ENCODE measurements at places on chromosomes 11 and 22. TPM values are rescaled to one million over a fixed set of nuclear protein-coding genes. Genes with fewer than 3 reads are reported as not detected.

- DNase-seq = no peak
Observed at GRCh38 chr22:19808873-19809478, 45.7 kb downstream of the GNB1L start.

The CARD18 gene
- polyA plus RNA-seq = not detected

GRCh38 chr11:770642-771616 is 6.4 kb downstream of the GATD1 start:
- DNase-seq = no peak

- DNase-seq = no peak
Observed at GRCh38 chr11:119484741-119485605, 62.0 kb upstream of the THY1 start.

DNA sequence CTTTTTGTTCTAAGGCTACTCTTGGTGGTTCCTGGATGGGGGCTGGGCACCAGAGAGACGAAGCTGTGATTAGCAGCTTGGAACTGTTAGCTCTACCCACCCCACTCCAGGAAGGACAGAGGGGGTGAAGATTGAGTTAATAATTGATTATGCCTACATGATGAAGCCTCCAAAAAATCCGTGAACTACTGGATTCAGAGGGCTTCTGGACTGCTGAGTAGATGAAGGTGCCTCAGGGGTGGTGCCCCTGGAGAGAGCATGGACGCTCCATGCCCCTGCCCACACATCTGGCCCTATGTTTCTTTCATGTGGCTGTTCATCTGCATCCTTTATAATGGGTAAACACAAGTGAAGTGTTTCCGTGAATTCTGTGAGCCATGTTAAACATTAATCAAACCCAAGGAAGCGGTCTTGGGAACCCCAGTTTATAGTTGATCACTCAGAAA is 47.3 kb upstream of the CYP2D6 start:
- no peak for DNase-seq

The OR5P2 gene
- polyA plus RNA-seq = not detected

The SAA4 gene
- not detected for polyA plus RNA-seq

The ADORA2A gene
- 17.8 TPM for polyA plus RNA-seq

The SLN gene
- polyA plus RNA-seq = 92.3 TPM

DNA sequence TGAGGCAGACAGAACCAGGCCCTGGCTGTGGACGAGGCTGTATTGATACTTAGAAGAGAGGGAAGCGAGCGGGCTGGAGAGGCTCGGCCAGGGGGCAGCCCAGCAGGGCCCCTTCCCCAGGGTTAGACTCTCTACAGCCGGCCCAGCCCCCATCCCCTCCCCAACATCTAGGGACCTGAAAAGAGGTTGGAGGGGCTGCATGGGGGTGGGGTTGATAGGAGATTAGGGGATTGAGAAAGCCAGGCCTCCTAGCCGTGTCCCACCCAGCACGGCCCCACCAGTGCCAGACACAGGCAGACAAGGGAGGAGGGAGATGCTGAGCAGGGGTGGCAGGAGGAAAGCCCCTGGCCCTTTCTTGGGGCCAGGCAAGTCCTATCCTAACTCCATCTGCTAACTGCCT is 5.7 kb downstream of the LSP1 start:
- no peak for DNase-seq

DNA sequence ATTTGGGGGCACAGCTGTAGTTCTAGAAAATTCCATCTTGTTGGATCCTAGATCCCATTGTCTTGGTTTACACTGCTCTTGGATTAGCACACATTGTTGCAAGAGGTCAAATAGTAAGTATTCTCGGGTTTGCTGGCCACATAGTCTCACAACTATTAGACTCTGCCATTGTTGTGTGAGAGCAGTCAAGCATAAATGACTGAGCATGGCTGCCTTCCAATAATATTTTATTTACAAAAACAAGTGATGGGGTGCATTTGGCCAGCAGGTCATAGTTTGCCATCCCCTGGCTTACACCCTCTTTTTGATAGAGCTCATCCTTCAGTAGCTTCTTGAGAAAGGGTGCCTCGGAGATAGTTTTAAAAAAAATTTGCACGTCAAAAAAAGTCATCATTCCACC is 77.9 kb upstream of the ALX4 start:
- DNase-seq = no peak

DNA sequence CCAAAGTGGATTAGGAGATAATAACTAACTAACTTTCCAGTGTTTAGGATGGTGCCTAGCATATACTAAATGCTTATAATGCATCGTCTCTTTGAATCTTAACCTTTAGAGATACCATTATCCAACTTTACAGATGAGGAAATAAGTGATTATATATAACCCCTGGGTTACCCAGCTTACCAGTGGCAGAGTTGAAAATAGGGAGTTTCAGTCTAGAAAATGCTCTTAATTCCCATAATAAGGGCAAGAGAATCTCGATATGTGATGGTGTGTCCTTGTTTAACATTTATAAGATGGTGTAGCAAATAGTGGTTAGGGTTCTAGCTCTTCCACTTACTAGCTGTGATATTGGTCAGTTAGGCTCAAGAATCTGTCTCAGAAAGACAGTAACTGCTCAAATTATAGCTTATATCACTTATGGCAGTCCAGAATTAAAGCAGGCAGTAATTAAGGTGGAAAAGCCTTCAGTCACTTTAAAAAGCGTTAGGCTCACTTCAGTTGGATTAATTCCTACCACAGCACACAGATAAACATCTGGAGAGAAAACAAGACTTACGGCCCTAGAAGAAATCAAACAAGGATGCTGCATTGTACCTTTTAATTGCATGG is 6.3 kb downstream of the XBP1 start:
- DNase-seq = no peak

GRCh38 chr11:96187822-96188221 is 155.2 kb downstream of the MAML2 start:
- no peak for DNase-seq

The WBP2NL gene
- polyA plus RNA-seq = 2.5 TPM

The SLC2A11 gene
- 19.1 TPM for polyA plus RNA-seq

DNA sequence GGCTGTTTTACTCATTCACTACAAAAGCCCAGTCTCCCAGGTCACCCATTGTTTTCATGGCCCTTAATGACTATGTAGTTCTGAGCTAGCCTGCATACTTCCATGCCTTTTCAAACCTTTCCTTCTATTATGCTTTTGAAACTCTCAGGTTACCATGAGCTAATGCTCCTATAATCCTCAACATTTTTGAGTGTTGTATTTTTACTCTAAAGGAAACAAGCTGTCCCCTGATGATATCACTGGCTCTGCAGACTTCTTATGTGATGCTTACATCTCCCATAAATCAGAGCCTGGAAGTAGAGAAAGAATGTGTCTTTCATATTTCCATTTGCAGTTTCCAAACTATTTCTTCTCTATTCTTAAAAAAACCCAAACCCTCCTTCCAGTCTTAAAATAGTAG is 159.0 kb upstream of the RAG2 start:
- no peak for DNase-seq

DNA sequence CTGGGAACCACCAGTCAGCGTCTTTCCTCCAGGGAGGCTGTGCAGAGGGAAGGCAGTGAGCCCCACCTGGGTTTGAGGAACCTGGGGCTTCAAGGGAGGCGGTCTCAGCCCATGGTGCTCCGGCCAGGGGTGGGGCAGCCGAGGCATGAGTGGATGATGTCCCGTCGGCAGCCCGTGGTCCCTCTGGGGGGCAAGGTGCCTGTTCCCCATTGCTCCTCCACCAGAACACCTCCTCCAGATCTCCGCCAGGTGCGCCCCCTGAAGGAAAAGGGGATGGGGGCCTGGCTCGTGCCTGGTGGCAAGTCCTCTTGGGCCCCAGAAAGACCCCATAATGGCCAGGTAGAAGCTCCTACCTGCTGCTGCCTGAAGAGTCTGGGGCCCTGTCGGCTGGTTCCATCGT is 94.1 kb downstream of the KCNQ1 start:
- DNase-seq = no peak

DNA sequence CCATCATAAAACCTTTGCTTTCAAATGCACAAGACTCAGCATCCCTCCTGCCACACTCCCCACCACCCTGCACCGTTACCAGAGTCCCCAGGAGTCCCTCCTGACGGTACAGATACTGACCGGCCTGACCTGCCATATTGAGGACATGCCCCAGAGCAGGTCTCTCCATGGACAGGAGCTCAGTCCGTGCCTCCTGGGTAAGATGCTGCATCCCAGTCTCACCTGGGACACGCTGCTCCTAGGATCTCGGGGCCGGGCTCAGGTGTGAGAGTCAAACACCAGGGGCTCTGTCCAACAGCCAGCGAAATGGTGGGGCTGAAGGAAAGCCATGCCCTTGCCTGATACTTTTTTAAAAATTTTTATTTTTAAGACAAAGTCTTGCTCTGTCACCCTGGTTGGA is 328.3 kb downstream of the SHANK2 start:
- DNase-seq = no peak

The GUCY1A2 gene
- polyA plus RNA-seq = 29.9 TPM

The TTC36 gene
- polyA plus RNA-seq = 1.2 TPM

DNA sequence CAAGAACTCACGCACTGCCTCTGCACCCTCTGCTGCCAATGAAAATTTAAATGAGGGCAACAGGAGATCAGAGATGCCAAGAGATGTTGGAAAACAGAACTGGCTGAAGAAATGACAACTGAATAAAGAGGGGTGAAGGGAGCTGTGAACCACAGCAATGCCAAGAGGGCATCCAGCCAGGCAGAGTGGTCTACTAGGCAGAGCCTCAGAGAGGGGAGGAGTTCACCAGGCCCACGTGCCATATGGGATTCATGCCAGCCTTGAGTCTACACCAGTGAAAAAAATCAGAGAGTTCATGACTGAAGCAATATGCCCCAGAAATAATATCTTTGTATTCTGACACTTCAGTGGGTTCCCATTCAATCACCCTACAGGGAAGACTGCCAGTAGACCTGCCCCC is 4.4 kb downstream of the APOL2 start:
- DNase-seq = no peak

The NAP1L4 gene
- polyA plus RNA-seq = 144 TPM

GRCh38 chr11:62880231-62880802 is 379 bp upstream of the SLC3A2 start:
- DNase-seq = no peak

DNA sequence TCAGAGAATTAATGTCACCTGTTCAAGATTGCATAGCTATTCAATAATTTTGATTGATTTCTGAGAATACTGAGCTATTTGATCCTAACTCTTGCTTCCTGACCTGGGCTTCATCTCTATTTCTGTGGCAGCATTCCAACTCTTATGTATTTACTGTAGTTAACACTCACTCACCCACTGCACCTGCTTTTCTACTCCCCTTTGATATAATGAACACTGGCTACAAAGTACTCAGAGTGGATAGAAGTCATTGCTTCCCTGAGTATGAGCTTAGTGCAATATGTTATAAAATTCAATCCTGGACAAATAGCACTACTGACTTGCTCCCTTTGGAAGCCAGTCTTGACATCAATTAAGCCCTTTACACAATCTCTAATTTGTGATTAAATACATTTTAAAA is 117.2 kb downstream of the APIP start:
- no peak for DNase-seq

DNA sequence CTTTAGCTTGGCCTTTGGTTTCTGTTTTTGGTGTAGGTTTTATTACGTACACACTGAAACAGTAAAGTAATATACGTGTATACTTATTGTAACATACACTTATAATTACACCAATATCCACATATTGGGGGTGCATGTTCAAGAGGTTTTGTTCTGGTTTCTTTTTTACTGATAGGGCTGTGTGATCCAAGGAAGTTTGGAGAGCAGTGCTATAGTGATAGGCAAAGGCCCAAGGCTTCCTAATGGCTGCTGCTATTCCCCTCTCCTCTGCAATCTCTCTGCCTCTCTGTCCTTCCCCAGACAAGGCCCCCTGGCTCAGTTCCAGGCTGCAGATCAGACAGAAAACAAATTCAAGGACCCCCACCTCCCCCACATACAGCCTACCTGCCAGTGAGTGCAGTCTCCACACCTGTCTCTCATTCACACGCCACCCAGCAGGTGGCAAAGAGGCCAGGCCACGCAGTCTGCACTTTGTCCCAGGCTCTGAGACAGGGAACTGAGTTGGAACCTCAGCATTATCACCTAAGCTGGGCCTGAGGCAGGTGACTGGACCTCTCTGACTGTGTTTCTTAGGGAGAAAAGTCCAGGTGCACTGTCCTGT is 15.1 kb downstream of the TMEM184B start:
- no peak for DNase-seq

- DNase-seq = no peak
Observed at GRCh38 chr11:107157146-107157808, 139.0 kb upstream of the GUCY1A2 start.

- no peak for DNase-seq
Observed at GRCh38 chr22:38834215-38834953, 9.4 kb downstream of the NPTXR start.

GRCh38 chr11:126963115-126963514 is 37.5 kb downstream of the KIRREL3 start:
- DNase-seq = no peak

The FGF19 gene
- polyA plus RNA-seq = 0.06 TPM

DNA sequence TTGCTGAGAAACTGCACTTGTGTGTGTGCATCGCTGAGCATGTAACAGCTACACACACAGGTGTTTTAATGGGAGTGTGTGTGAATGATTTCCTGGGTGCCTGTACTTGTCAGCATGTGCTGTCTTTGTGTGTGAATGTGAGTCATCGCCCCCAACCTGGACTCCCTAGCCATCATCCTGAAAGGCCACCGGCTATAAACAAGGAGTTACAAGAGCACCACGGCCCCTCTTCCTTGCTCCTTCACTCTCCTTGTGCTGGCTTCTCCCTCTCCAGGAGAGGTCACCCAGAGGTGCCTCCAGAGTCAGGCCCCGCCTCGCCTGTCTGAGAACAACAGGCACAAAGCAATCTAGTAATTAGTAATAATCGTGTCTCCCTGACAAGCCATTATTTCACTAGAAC is 419.2 kb downstream of the BUD13 start:
- no peak for DNase-seq
